ENCODE measurements at places on chromosomes 1 and 21.

DNA sequence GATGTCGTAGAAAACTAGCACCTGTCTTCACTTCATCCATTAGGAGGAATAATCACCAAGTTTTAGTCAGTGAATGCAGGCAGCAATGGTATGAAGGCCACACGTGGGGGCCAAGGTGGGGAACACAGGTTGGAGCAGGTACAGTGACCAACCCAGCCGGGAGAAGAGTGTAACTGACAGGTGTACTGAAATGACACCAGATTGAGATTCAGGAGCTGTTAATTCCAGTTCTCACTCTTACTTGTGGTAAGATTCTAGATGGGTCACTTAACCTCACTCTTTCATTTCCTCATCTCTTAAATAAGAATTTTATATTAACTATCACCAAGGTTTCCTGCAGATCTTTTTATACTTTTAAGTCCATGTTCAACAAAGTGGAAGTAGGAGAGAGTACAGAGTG lies 206.2 kb upstream of the PTBP2 start:
- DNase-seq, result no peak

DNA sequence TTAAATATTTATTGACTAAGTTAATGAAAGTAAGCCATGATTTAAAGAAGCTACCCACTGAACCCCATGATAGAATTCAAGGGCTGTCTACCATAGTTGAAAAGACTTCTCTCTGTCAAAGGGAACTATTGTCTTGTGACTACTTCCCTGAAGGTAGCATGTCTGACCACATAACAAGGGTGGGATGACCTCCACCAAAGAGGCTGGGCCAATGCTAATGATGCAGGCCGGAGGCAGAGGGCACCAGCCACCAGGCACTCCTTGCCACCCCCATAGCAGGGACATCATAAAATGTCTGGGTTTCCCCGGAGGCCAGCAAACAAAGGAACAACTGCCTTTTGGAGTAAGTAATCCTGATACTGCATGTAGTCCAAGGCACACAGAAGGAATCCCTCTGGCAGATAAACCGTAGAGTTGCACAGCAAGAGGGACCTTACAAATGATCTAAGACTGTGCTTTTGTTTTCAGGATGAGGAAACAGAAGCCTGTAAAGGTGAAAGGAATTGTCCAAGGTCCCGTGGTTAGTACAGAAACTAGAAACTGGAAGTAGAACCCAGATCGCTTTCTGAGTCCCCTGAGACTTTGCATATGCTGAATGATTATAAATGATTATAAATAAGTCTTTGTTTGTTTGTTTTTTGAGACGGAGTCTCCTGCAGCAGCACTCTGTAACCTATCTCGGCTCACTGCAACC lies 33.5 kb upstream of the ITPKB start:
- DNase-seq, result no peak

DNA sequence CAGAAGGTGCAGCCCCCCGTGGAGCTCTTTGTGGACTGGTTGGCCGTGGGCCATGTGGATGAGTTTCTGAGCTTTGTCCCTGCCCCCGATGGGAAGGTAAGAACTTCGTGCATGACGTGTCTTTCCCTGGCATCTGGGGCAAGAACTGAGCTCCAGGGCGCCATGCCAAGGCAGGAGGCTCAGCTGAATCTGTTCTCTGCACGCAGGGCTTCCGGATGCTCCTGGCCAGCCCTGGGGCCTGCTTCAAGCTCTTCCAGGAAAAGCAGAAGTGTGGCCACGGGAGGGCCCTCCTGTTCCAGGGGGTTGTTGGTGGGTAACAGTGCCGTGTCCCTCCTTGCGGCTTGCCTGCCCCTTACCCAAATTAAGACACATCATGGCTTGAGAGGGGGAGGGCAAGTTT lies 27.7 kb downstream of the PADI3 start:
- peak; percentile 38 for DNase-seq

DNA sequence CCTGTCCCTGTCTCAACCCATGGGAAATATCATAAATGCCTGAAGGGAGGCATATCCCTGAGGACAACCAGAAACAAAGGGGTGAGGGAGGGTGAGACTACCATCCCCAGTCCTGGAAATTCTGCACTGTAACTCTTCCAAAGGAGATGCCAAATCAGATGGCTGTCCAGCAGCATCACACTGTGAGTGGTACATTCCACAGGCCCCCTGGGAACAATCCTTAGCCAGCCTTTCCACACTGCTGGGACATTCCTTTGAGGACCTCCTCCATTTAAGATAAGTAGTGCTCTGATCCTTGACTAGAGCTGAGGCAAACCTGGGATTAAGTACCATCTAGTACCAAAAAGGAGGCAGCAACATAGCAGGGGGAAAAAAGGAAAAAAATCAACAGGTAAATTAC lies 10.7 kb downstream of the IVL start:
- DNase-seq, result no peak

GRCh38 chr1:233366575-233366974 lies 39.1 kb downstream of the MAP3K21 start:
- no peak for DNase-seq

GRCh38 chr1:32724678-32725614 lies 22.4 kb upstream of the SYNC start:
- DNase-seq, result no peak

GRCh38 chr21:33244082-33244778 lies 14.5 kb downstream of the IFNAR2 start:
- DNase-seq, result peak; percentile 42

- no peak for DNase-seq
These were observed at the start of gene ZNF436 for GRCh38 chr1:23369335-23370013. Gene ZNF436 (minus strand): TSS chr1:23369836. CDS start chr1:23368005, 1,831 bp downstream.

DNA sequence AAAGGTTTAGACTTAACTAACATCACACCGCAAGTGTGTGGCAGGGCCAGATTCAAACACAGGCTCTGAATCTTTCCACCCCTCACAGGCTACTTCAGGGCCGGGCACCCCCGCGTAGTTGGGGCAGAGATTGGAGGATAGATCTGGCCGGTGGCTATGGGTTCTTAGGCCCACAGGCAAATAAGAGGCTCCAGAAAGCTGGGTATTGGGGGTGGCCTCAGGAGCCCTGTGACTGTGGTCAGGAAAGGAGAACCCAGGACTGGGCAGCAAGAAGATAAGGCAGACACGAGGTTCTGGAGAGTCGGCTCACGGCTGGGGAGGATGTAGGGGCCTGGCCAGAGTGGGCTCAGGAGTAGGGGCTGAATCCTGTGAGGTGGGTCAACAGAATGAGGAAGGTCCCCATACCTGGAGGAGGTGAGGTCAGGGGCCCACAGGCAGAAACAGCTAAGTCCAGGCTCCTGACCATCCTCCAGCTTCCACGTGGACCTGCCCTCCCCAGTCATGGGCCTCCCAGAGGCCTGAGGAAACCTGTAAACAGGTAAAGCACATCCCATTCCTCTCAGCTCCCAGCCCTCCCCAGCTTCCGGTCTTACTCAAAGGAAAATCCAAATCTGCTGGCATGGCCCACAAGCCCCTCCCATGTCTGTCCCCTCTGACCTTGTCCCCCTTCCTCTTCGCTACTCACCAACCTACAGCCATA lies 306.2 kb downstream of the MATN1 start:
- no peak for DNase-seq

GRCh38 chr1:8317647-8318381 lies at the start of gene SLC45A1:
Gene SLC45A1 (plus strand): TSS chr1:8318114. CDS start chr1:8324330, 6,216 bp downstream.
- peak; percentile 74 for DNase-seq

- no peak for DNase-seq
These were observed 239.7 kb upstream of the KCNK2 start for GRCh38 chr1:214842856-214843255.

DNA sequence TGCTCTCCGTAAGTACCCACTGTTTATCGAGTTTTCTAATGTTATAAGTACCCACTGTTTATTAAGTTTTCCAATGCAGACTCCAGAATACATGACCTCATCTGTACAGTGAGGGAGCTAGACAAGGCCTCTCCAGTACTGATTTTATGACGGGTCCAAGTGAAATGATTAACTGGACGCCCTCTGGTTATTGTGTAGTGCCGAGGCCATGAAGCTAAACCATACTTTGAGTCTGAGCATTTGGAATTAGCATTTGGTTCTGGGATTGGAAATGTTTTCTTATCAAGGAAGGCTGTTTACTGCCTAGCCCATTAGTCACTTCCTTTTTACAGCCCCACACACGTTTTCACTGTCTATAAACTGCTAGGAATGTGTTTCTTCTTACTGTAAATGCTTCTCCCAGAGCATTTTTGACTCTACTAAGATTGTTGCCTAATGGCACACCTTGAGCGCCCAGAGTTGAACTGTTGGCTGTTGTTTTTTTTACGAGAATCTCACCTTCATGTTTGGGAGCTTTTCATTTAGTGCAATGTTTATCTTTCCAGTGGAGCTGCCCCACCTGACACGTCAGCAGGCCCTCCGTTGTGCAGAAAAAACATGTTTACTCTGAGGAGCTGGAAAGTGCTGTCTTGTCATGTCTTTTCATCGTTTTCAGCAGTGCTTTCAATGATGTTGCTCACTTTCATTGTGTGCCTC lies 26.9 kb downstream of the SPATA46 start:
- DNase-seq, result no peak

DNA sequence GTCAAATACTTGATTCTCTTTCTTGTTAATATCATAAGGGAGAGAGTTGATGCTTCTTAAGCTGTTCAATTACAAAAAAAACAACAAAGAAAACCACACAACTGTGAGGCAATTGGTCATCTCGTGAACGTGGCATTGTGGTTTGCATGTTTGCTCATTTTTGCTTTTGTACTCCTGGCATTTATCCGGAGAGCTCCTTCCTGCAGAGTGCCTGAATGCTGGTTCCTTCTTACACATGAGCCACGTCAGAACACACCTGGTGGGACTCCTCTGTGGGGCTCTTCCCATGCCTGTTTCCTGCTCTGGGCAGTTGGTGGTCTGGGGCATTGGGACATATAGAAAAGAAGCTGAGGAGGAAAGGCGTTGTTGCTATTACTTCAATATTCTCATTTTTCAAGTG lies 25.7 kb downstream of the KCNK1 start:
- DNase-seq, result no peak

DNA sequence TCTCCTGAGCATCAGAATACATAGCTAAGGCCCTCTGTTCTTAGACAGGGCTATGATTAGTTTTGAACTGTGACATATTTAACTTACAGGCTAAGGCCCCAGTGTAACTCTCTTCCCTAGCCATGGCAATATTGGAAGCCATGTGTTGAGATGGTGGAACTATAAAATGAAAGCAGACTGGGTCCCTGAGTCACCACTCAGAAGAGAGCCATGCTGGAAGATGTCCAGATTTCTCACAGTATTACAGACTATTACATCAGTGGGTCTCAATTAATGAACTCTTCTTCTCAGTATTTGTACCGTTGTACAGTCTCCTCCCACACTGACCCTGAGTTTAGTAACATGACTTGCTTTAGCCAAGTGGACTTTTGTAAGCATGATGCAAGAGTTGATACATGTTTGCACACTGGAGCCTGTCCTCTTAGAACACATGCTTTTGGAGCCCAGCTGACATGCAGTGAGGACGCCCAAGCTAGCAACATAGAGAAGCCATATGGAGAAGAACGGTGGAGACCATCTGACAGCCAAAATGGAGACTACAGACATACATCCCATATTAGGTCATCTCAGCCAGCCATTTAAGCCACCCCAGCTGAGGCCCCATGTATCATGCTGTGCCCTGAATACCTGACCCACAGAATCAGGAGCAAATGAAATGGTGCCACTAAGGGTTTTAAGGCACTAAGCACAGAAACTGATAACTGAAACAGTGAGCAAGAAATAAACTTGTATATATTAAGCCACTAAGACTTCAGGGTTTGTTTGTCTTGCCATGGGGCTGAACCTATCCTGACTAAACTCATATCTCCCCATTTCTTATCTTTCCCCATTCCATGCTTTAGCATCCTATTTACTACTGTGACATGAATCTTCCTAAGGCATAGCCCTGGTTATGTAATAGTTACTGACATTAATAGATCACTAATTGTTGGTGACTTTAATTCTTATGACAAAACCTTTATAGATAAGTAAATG lies 24.4 kb downstream of the TBX15 start:
- no peak for DNase-seq

DNA sequence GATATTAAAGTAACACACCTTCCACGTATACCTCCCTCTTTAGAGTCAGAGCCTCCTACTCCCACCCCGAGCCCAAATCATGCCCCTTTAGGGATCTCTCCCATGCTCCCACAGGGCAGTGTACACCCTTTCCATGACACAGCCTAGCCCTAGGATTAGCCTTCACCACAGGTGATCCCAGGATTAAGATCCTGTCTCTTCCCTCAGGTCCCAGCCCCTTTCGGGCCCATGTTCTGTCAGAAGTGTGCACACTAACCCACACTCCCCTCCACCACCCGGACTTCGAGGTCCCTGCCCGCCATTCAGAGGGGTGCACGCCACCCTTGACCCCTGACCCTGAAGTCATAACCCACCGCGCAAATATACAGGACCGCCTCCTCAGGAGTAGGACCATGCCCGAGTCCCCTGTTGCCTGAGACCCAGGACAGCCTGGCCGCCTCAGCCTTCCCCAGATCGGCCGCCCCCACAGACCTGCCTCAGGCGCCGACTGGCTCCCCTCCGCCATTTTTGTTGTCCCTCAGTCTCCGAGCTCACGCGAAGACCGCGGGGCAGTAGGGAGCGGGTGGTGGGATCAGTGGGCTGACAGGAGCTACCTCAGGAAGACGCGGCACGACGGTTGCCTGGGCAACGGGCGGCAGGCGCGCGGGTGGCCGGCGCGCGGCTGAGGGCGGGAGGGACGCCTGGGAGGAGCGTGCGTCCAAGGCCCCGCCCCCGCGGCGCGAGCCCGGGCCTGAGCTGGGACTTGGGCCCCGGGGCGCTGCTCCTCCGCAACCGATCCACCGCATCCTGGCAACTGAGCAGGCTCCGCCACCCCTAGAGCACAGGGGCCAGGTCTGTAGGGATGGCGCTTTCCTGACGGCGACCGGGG lies at the start of gene AGBL4:
Gene AGBL4, minus strand, starts transcription at position 663 of the 868 bp plus-strand sequence.
- DNase-seq, result peak; percentile 5

DNA sequence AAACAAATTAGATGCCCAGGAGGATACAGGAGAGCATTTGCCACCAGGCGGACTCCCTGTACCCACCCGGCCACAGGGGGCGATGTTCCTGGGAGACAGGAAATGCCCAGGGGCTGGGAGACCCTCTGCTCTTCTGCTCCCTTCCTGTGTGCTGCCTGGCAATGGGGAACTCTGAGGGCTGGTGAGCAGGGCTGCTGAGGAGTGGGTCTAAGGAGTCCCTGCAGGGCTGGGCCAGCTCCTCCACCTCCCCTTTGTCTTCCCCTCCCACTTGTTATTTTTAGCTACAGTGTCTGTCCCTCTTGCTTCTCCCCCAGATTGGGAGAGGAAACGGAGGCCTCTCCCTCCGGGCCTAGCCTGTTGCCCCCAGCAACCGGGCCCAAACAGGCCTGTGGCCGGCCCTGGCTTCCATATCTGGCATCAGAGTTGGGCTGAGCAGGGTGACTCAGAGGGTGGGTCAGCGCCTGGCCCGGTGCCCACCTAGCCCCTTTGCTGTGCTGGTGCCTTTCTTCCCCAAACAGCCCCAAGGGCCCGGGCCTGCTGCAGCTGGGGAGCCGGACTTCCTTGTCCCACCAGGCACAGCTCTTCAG lies 11.6 kb downstream of the LMNA start:
- peak; percentile 78 for DNase-seq

All from CD4-positive, alpha-beta T cell treated with Interleukin-4 for 1 hour (primary cell).